ENCODE measurements at places on chromosomes 7 and 10. TPM values are rescaled to one million over a fixed set of nuclear protein-coding genes. Genes with fewer than 3 reads are reported as not detected.

DNA sequence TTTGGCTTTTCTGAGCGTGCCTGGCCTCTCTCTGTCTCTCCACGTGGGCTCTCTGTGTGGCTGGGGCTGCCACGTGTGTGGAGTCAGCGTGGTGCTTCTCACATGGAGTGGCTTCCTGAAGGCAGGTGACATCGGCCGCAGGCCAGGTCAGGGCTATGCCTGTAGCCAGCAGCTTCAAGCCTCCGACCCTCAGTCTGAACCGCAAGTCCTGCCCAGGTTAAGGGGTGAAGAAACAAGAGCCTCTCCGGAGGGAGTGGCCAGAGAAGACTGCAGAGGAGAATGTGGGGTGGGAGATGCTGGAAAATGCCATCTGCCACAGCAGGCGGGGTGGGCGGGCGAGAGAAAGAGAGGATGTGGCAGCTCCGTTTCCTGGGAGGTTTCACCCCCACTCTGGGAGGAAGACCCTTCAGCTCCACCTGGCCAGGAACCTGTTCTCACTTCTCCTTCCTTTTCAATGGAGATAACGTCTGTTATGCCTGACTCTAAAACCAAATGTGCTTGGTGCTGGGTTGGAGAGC lies 14.3 kb upstream of the VIPR2 start:
- DNase-seq, result no peak

GRCh38 chr10:16867556-16867955 lies 50.3 kb upstream of the RSU1 start:
- no peak for DNase-seq

DNA sequence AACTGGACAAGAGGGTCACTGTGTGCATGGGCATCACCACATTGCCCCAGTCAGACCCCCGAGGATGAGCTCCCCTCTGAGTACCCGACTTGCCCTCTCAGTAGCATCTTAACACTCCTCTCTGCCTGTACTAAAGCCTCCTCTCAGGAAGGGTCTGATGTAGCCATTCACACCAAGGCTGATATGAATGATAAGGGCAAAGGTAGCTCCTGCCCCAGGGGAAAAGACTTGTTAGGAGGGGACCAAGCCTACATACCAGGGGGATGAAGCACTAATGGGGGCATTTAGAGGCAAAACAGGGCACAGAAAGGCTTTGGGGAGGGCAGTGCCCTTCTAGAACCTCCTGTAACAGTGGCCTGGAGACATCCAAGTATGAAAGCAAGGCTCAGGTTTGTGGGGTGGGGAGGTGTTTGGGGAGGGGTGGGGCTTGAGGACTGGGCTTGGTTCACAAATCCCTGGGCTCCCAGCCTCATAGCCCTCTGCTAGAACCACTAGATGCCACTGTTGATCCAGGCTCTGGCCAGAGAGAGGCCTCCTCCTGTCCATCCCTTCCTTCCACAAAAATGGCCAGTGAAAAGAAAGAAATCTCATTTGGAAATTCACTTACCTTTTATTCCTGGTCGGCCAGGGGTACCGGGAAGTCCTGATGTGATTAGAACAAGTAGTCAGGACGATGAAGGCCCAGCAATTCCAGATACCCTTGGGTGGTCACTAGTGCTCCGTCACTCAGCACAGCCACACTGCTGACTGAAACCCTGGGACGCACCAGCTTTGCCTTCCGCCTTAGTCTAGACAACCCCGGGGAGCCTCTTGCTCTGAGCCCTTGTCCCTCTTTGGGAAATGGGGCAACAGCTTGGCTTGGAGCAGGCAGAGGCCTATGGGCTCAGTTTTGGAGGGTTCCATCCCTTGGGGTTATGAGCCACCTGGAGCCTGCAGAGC lies 40.3 kb downstream of the COL17A1 start:
- no peak for DNase-seq

DNA sequence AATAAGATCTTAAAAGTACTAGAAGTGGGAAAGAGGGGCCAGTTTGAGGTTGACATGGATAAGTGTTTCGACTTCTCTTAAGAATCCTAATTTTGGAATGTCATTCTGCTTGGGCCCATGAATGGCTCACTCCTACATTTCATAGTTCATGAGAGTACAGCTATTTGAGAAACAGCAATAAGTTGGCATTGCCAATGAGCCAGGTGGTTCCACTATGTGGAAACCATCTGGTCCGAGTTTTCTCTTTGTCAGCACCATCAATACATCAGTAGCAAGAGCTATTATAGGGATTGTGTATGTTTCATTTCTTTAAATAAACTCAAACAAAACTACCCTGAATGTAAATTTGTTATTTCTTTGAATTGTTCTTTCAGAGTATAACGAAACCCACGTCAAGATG lies 78.1 kb upstream of the NEBL start:
- DNase-seq, result no peak

DNA sequence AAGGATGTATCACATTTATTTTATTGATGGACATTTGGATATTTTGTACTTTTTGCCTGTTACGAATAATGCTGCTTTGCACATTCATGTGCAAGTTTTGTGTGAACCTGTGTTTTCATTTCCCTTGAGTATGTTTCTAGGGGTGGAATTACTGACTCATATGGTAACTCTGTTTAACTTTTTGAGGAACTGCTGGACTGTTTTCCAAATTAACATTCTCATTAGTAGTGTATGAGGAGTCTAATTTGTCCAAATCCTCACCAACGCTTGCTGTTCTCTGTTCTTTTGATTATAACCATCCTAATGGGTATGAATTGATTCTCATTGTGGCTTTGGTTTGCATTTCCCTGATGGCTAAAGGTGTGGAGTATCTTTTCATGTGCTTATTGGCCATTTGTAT lies 3.2 kb downstream of the WDR11 start:
- DNase-seq, result no peak

GRCh38 chr10:71797533-71798307 lies 24.4 kb upstream of the VSIR start:
- no peak for DNase-seq

DNA sequence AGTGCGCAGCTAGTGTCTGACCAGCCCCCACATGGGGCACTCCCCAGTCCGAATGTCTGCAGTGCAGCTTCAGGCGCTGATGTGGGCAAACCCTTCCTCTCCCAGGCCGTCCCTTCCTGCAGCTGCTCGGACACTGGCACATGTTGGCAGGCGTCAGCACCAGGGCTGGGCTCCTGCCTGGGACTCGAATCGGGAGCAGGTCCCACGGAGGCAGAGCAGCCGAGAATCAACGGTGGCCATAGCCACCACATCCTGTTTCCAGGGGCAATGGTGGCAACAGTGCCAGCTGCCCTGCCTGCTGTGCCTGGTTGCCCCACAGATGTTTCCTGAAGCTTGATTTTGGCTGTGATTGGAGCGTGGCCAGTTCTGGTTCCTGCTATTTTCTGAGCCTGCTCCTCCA lies 65.8 kb downstream of the MGMT start:
- DNase-seq, result no peak

GRCh38 chr10:129450391-129450790 lies 16.6 kb upstream of the MGMT start:
- DNase-seq, result no peak

Gene CHAT
- not detected for total RNA-seq

Gene SLC18A3
- 0.11 TPM for total RNA-seq

Gene GFRA1
- 60.9 TPM for total RNA-seq

Measured in urinary bladder (tissue), 4 donors.